ENCODE measurements at places on chromosomes 4 and X.
A peak's percentile ranks its signal among the peaks of the same experiment; 100 is the strongest.

DNA sequence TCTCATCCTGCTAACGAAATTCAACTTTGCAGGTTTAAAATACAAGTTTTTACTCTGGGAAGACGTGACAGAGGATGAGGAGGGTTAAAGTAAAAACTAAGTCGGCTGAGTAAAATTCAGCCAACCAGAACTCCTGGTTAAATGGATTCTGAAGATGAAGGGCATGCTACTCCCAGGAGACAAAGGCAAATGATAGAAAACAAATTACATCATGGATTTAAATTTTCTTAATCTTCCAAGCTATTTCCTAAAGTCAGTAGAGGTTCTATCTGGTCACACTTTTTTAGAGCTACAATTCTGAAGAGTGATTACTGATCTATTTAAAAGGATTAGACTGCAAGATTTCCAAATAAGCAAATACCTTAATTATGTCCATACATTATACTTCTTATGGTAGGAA lies 47.9 kb downstream of the ZNF827 start:
- DNase-seq: no peak

GRCh38 chr4:79184476-79184875 lies 141.4 kb downstream of the NAA11 start:
- DNase-seq: no peak

- no peak for DNase-seq
Observed at GRCh38 chrX:70454441-70455365, 10.1 kb downstream of the DLG3 start.

GRCh38 chr4:6386091-6386490 lies 86.3 kb downstream of the PPP2R2C start:
- DNase-seq: no peak

GRCh38 chrX:2398064-2398656 lies 102.6 kb downstream of the DHRSX start:
- no peak for DNase-seq

DNA sequence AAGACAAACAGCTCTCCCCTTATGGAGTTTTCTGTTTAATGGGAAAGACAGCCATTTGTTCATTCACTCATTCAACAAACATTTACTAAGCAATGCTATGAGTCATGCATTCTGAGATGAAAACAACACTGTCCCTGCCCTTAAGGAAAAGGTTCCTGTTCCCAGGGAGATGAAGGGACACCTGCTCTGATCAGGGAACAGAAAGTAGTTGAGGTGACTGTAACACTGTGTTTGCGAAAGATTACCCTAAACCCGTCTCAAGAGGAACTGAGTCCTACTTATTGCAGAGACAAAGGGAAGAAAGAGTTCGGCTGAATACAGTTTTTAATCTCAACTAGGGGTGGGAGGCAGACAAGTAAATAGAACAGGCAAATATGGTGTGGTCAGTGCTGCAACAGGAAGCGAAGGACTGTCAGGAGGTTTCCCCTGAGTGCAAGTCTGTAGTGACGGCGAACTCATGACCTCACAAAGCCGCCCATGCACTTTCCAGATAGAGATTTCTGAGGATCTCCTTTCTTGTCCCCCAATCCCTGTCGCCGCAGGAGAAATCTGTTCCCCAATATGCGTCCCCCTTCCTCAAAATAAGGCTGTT lies 712 bp downstream of the STX18 start:
- no peak for DNase-seq

GRCh38 chr4:130484826-130485225 lies 1388.9 kb downstream of the C4orf33 start:
- no peak for DNase-seq

- DNase-seq: no peak
Observed at GRCh38 chrX:17456526-17456925, 81.5 kb downstream of the NHS start.

DNA sequence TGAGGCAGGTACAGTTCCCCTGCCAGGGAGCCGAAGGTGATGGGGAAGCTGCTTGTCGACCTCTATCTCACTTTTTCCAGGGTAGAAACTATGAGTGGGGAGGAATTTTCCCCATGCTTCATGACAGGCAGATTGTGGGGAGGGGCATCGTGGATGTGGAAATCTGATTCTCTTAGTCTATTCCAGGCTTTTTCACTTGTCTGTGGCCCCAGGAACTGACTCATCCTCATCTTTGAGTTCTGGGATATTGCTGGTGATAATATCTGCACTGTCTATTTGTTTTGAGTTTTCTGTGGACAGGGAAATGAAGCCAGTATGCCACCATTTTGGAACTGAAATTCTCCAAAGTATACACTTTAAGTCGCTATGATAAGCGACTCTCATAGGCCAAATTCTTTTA lies 7.6 kb upstream of the TLR2 start:
- DNase-seq: no peak

DNA sequence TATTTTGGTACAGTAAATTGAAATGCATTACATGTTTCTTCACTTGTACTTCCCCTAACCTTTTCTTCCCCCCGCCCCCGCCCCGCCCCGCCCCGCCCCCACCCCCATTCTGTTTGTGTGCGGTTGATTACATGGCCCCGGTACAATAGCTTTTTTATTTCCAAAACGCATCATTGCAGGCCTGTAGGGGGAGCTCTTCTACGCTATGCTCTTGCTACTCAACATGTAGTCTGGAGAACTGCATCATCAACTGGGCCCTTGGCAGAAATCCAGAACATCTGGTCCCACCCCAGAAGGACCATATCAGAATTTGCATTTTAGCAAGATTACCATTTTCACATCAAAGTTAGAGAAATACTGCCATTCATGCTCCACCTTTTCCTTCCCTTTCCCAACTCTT lies 333.3 kb upstream of the DDX53 start:
- DNase-seq: no peak

GRCh38 chrX:132488819-132489577 lies at the start of gene MBNL3:
TSS of gene MBNL3 (minus strand) at chrX:132489038. CDS start at chrX:132439611, 49,427 bp downstream.
- peak; percentile 36 for DNase-seq

All from stimulated activated CD8-positive, alpha-beta memory T cell treated with anti-CD3 and anti-CD28 coated beads, Interleukin-15, amount 100 ng/mL, for 4 hours (primary cell).